Dorsolateral prefrontal cortex (tissue), 122 donors: ENCODE measurements at places on chromosomes 4 and X. TPM values are rescaled to one million over a fixed set of nuclear protein-coding genes. Genes with fewer than 3 reads are reported as not detected.

- no peak for DNase-seq
Measured at GRCh38 chrX:100731441-100732281, at the start of gene SYTL4. TSS of gene SYTL4 (minus strand) at chrX:100732121. CDS start at chrX:100702037, 30,084 bp downstream.

Gene C1QTNF7
- 0.17 TPM for total RNA-seq

GRCh38 chr4:177393236-177393635 is 49.0 kb downstream of the AGA start:
- no peak for DNase-seq

- no peak for DNase-seq
Measured at GRCh38 chr4:152949930-152950329, 13.8 kb downstream of the FHDC1 start.

DNA sequence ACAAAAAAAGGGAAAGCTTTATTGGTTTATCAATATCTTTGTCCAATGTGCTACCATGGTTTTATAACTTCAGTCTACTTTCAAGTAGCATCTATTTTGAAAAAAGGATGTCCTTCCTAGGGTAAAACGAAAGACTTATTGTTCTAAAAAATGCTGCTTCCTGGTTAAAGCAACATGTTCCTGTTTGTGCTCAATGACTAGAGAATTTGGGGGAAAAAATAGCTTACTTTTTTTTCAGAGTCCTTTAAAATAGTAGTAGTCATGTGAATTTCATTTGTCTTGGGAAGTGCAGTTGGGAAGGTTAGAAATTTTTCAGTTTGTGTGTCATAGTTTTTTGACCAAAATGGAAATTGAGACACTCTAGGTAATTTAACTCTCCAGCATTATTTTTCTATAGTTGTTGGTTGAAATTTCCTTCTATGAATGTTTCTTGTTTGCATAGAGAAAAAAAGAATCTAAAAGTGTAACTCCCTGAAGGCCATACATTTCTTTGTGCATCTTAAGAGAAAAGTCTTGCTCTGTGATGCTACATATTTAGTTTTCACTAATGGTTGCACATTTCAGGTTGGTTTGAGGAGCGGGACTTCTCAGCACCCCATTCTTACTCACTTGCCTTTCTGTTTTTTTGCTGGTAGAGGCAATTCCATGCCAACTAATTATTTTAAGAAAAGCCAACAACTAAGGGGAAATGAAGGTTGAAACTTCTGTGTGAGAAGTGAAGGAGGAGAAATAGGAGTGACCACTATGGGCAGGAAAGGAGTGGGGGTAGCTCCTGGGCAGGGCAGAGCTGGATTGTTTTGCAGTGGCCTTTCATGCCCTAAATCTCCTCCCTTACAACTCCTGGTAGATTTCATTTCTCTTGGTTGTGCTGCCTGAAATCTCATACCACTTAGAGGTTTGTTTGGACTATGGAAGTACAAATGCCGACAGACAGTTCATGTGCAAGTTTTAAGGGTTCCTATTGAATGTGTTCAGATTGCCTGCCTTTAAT is 76.4 kb downstream of the RAPGEF2 start:
- no peak for DNase-seq

DNA sequence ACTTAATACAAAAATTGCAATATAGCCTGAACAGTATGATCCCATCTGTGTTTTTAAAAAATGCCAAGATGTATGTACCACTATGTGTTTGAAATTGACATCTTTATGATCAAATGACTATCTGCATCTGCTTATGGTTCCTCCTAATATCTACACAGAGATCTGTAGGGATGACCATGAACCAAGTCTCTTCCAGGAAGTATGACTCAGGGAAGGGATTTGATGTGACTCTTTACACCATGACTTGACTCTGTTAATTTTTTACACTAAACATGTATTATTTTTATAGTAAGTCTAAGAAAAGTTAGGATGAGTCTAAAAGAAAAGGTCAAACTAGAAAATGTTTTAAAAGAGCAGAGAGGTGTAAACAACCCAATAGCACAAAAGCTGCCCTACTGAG is 164.0 kb downstream of the SH3KBP1 start:
- no peak for DNase-seq

Gene OFD1
- 40.2 TPM for total RNA-seq

- DNase-seq: no peak
Measured at GRCh38 chr4:17964576-17964975, 57.0 kb downstream of the LCORL start.

DNA sequence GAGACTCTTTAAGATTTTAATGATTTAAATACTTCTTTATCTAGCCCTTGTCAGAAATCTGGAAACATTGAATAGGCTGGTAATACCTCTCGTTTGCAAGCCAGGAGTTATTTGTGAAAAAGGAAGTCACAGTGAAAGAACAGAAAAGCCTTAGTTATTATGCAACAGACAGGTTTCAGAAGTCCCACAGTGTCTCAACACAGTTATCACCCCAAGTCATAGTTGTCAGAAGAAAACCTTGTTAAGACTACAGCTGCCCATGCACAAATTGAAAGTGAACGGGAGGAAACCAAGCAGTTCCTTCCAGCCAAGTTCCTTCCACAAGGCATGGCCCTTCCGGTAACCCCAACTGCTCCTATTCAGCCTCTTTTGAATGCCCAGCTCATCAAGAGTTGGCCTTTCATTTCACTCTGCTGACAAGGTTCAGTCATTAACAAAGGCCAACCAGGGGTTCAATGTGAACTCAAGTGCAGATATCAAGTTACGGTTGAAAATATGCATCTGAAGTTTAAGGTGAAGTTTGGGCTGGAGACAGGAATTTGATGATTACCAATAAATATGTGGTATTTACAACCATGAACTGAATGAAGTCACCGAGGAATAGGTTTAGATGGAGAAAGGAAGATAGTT is 15.6 kb downstream of the ALPK1 start:
- DNase-seq: no peak

DNA sequence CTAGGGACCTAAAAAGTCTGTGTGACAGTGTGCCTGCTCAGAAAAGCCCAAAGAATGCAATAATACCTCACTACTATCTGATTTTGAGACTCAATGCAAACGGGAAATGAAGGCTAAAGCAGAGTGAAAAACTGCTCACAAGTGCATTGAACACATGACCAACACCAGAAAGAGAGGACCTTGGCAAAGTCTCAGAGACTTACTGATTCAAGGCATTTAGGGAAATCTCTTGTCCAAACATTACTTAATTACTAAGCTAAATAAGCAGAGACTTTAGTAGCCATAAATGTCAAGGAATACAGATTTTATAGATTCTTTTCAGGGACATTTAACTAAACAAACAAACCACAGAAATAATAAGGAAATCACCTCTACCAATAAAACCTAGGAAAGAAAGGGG is 916.0 kb downstream of the FSTL5 start:
- no peak for DNase-seq

Gene C4orf51
- not detected for total RNA-seq

DNA sequence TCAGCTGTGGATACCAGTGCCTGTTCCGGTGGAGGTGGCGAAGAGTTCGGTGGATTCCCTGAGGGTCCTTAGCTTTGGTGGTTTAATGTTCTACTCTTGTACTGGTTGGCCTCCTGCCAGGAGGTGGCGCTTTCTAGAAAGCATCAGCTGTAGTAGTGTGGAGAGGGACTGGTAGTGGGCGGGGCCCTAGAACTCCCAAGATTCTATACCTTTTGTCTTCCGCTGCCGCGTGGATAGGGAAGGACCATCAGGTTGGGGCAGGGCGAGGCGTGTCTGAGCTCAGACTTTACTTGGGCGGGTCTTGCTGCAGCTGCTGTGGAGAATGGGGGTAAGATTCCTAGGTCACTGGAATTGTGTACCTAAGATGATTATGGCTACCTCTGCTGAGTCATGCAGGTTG is 390.3 kb downstream of the FAM47A start:
- no peak for DNase-seq
